ENCODE measurements at places on chromosomes 1 and 21. TPM values are rescaled to one million over a fixed set of nuclear protein-coding genes. Genes with fewer than 3 reads are reported as not detected.

Gene SLC44A5
- 0.70 TPM for total RNA-seq

Gene SPATA46
- total RNA-seq, result not detected

Gene CFAP141
- total RNA-seq, result not detected

Gene SLC2A5
- total RNA-seq, result not detected

Gene CYP4A22
- total RNA-seq, result not detected

Gene PLA2G2C
- not detected for total RNA-seq

Gene TCHH
- total RNA-seq, result not detected

GRCh38 chr1:20470194-20470593 is 15.8 kb downstream of the CAMK2N1 start:
- DNase-seq, result no peak

DNA sequence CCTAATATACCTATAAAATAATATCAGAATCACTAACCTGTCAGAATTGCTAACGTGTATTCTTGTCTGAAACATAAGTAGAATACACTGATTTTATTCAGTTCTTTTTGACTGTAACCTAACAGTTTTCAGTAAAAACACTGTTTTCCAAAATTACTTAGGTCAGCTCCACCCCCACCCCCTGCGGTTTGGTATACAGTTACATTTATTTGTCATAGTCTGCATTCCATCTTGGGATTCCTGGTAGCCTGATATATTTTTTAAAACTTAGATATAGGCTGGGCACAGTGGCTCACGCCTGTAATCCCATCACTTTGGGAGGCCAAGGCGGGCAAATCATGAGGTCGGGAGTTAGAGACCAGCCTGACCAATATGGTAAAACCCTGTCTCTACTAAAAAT is 19.8 kb upstream of the ABCD3 start:
- DNase-seq, result no peak

GRCh38 chr21:42465008-42465802 is 30.8 kb downstream of the RSPH1 start:
- peak; percentile 34 for DNase-seq

DNA sequence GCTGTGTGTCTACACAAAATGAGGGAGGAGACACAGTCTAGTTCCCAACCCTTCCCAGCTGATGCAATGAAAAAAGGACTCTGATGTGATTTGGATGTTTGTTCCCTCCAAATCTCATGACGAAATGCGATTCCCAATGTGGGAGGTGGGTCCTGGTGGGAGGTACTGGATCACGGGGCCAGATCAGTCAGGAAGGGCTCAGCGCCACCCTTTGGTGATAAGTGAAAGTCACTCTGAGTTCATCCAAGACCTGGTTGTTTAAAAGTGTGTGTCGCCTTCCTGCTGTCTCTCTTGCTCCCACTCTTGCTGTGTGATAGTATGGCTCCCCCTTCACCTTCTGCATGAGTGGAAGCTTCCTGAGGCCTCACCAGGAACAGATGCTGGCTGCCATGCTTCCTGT is 63.2 kb downstream of the GNG4 start:
- no peak for DNase-seq

GRCh38 chr1:50666849-50667248 is 243.6 kb upstream of the DMRTA2 start:
- DNase-seq, result peak; percentile 12

DNA sequence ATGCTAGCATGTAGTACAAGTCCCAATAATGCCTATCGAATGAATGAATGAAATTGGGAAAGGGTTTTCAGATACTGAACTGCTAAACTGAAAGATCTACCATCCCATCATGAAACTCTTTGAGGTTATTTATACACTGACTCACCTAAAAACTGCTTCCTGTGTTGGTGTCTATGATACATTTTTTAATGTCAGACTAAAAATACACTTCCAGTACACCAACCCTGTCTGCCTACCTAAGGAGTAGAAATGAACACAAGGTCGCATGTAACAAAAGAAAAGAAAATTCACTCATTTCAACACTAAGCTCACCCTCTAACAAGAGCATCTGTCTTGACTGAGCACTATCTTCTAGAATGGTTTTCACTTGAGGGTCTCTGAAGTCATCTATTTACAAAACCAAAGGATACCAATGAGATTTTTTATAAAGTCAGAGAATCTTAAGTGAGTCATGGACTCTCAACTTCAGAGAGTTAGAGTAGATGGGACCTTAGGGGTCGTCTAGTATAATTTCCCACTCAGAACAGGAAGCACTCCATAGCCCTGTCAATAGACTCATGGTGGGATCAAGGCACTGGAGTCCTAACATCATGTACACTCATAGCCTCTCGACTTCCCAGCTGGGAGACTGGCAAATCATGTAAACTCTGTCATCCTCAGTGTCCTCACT is 53.4 kb downstream of the WLS start:
- no peak for DNase-seq

GRCh38 chr1:918353-918752 is 5.4 kb upstream of the SAMD11 start:
- DNase-seq, result no peak

DNA sequence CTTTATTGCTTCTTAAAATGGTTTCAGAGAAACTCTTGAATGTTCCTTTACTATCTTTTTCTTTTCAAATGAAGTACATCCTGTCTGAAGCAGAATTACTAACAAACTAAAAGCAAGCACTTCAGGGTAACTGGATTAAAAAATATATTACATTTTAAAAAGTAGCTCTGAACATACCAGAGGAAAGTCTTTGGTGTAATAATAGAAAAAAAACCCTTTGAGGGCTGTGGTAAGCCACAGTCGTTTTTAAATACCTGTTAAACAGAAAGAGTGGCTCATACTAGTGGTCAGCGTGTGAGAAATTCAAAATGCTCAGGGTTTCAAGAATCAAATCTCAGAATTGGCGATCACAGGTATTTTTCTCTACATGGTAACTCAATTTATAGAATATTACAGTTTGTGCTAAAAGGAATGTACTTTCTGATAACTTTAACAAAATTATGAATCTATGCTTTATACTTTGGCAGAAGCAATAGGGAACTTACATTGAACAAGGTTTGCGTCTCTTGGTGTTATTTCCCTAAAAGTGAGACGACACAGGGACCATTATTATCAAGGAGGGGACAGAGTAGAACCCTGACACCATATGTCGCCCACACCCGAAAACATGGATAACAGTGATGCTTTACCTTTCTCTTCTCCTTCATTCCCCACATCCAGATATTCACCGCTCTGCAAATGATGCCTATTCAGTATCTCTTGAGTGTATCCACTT is 97.0 kb upstream of the DPH5 start:
- no peak for DNase-seq

- DNase-seq, result peak; percentile 50
These were observed 31.1 kb upstream of the SLC45A3 start for GRCh38 chr1:205711105-205712048.

GRCh38 chr1:248817065-248817464 is 8.7 kb downstream of the SH3BP5L start:
- no peak for DNase-seq

DNA sequence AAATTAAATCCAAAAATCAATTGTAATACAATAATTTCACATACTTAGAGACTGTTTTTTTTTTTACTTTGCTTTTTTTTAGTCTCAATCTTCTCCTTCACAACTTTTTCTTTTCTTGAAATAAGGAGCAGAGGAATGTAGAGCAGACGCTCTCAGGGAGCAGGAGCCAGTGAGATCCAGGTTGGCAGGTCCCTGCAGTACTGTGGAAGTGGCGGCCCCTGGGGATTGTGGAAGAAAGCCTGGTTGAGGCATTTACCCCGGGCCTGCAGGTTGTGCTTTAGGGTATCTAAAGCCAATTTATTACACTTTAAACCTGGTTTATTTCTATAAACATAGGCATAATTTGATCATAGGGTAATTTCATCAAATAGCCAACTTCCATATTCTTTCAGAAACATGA is 748 bp upstream of the OR2AJ1 start:
- DNase-seq, result no peak

DNA sequence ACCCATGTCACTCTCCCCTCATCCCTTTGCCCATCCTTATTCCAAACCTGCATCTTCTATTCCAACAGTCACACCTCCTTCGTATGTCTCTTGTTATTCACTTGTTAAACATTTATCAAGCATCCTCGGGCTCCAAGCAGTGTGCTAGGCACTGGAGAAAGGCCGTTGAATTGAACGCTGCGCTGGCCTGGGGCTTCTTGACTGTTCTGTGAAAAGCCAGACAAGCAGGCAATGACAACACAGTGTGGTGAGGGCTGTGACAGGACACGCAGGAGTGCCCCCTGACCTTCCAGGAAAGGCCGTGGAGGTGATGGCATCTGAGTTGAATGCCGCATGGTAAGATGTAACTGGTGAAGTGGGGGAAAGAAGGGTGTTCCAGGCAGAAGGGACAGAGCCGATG is 19.2 kb downstream of the ETV3 start:
- DNase-seq, result no peak

GRCh38 chr1:235107368-235108184 is 21.1 kb downstream of the TOMM20 start:
- no peak for DNase-seq

- DNase-seq, result peak; percentile 39
These were observed 36.5 kb upstream of the CD5L start for GRCh38 chr1:157878059-157878458.
